SK-MEL-5 (cell line): ENCODE measurements at places on chromosomes 12 and 14. TPM values are rescaled to one million over a fixed set of nuclear protein-coding genes. Genes with fewer than 3 reads are reported as not detected.

- DNase-seq, result no peak
Observed at GRCh38 chr14:72744416-72745120, 149.3 kb downstream of the DPF3 start.

DNA sequence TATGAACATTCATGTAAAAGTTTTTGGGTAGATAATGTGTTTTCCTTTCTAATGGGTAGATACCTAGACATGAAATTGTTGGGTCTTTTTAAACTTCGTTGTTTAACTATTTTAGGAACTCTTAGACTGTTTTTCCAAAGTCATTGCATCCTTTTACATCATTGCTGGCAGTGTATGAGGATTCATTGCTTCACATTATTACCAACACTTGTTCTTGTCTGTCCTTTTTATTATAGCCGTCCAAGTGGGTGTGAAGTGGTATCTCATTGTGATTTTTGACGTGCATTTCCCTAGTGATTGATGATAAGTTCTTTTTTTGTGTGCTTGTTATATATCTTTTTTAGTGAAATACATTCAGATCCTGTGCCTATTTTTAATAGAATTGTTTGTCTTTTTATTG is 39.4 kb downstream of the USP15 start:
- no peak for DNase-seq

DNA sequence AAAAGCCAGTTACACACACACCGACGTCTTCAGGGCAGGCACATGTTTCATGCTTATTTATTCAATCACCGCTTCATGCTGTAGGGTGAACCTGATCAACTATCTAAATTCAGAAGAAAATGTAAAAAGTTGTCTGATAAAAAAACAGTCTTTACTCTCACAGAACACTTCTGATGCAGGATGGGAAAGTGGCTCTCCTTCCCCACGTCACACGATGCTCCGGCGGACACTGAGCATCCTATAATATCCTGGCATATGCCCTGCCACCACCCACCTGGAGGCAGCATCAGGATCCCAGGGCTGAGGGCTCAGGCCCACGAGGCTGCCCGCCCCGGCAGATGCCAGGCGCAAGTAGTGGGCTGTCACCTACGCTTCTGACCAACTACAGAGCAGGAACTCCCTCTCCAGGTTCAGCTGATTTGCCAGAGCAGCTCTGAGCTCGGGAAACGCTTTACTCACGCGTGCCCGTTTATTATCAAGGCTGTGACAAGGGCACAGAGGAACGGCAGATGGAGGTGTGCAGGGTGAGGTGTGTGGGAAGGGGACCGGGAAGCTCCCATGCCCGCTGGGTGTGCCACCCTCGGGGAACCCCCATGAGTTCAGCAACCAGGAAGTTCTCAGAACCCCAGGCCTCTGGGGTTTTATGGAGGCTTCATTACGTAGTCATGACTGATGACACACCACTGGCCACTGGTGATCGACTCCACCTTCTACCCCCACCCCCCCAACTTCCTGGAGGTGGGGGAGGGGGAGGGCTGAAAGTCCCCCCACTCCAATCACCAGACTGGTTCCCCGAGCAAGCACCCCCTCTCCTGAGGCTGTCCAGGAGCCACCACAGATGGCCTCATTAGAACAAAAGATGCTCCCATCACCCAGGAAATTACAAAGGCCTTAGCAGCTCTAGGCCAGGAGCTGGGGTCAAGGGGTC is 32.1 kb downstream of the SLC15A4 start:
- no peak for DNase-seq

DNA sequence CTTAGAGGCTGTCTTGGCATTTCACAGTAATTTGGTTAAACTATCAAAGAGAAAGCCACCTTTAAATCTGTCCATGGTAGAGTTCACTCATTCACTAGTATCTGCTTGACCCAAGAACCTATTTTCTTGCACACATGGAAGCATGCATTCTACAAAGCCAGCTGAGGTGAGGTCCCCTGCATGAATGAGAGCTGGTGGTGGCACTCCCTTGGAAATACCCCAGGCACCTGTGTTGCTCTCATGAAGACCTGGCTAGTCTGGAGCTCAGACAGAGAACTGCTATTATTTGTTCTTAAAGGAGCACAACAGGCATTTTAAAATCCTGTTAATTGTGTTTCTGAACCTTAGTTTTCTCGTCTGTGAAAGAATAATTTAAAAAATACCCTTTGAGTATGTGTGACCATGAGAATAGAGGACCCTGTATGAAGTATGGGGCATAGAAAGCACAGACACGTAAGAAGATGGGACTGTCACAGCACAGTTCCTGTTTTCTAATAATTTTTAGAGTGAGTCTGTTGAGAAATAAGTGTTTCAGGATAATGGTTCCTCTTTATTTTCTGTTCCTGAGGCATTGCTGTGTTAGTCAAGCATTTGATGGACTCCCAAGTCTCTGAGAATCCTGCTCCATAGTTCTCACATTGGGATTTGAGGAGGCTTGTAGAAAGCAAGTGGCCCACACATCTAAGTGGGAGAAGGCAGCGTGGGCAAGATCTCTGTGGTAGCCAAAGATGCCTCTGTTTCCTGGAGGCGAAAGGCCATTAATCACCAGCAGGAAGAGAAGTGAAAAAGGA is 10.9 kb downstream of the RGS6 start:
- DNase-seq, result no peak

DNA sequence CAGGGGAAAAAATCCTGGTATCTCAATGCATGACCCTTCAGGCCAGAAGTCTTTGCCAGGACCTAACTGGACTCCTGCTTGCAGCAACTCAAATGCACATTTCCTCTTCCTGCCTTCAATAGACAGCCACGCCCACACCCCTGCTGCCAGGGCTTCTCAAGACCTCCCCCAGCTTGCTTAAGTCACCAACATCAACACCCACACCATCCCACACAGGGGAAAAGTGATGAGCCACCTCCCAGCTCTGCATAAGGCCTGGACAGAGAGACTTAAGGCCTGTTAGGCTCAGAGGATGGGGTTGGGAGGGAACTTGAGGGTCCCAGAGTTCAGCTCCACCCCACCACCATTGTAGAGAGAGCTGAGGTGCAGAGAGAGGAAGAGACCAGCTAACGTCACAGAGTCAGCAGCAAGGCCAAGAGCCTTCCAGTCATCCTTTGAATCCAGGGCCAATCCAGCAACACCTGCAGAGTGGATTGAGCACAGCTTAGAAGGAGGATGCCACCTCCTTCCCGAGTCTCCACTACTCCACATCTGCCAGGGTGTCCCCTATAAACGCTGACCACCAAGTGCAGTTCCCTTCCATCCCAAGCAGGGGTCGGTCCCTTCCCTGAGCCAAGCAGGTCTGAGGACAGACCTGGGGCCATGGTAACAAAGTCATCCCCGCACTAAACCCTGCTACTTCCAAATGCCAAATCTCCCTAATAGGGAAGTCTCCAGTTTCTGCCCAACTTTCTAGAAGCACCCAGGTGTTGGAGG is 50.0 kb downstream of the KDM2B start:
- DNase-seq, result peak; percentile 29

GRCh38 chr14:64815257-64815656 is 64.5 kb downstream of the SPTB start:
- DNase-seq, result no peak

GRCh38 chr12:5220835-5221234 is 177.2 kb downstream of the KCNA5 start:
- DNase-seq, result peak; percentile 5

DNA sequence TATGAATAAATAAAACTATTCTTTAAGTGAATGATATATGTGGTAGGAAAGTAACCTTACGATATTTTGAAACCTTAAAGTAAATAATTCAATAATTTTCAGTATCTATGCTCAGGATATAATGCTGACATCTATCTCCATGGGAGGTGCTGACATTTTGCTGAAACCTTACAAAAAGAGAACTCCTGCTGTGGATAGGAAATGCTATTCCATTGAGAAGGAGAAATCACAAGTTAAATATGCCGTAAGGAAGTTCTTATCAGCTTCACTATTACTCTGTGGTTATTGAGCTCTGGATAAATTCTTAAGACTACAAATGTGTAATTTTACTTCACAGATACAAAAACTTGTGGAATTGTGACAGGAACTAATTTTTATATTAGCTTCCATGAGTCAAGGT is 722.1 kb downstream of the TMTC2 start:
- DNase-seq, result no peak

SIRT4 gene
- 1.9 and 2.8 TPM in 2 replicates for total RNA-seq

KRT7 gene
- total RNA-seq, result not detected in 2 replicates

FOXA1 gene
- 0.05 TPM in 1 of 2 replicates, not detected in the other for total RNA-seq
